ENCODE measurements at places on chromosomes 5 and 9. TPM values are rescaled to one million over a fixed set of nuclear protein-coding genes. Genes with fewer than 3 reads are reported as not detected.

ASPN gene
- 7.9 TPM for total RNA-seq

CKMT2 gene
- 820 TPM for total RNA-seq

KCTD16 gene
- 0.31 TPM for total RNA-seq

DAB2IP gene
- 43.3 TPM for total RNA-seq

GFI1B gene
- total RNA-seq = 0.46 TPM

IFNB1 gene
- total RNA-seq = not detected

RNF208 gene
- total RNA-seq = 17.7 TPM

FLT4 gene
- 3.3 TPM for total RNA-seq

FAM221B gene
- not detected for total RNA-seq

NMUR2 gene
- total RNA-seq = not detected

SPATA31E1 gene
- total RNA-seq = not detected

PPP1R26 gene
- total RNA-seq = 15.7 TPM

SLC36A3 gene
- total RNA-seq = not detected
